Stomach (tissue), 19 donors: ENCODE measurements at places on chromosomes 6 and 20. TPM values are rescaled to one million over a fixed set of nuclear protein-coding genes. Genes with fewer than 3 reads are reported as not detected.

- DNase-seq = no peak
Observed at GRCh38 chr20:62874964-62875344, 13.3 kb upstream of the TCFL5 start.

- no peak for DNase-seq
Observed at GRCh38 chr6:170361335-170361734, 54.8 kb downstream of the FAM120B start.

DNA sequence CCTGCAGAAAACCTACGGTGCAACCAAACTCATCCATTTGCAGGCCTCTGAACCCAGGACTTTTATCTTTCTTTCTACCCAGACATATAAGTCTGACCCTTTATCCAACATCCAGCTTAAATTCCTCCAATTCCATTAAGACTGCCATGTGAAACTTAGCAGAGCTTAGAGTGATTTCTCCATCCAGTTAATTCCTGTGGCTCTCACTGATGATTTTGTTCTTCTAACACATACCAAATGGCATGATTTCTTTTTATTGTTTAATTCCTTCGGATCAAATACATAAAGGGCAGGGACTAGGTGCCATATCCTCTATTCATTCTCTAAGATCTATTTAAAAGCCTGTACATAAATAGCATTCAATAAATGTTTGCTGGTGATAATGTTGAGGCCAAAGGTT is 92.9 kb downstream of the TASP1 start:
- no peak for DNase-seq

DNA sequence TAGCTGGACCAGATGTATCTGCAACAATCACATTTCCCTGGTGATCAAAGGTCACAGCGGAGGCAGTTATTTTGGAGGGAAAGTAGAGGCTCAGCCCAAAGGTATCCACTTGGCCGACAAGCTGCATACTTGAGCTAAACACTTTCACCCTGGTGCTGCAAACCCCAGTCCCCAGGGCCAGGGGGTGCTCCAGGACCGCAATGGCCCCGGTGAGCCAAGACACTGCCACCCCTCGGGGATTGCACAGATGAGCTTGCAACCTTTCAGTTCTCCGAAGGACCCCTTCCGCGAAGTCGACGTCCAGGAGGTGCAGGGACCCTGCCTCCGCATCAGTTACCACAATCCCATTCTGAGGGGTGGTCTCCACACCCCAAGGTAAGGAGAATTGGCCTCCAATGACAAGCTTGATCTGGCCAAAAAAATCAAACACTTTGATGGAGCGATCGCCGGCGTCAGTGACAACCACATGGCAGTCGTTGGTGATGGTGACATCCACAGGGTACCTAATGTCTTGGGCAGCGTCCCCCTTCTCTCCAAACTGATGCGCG is 823 bp downstream of the NHLRC1 start:
- DNase-seq = no peak

GRCh38 chr20:41366546-41367392 is at the start of gene EMILIN3:
EMILIN3 (minus strand) TSS chr20:41366818; CDS start chr20:41366634, 184 bp downstream.
- DNase-seq = no peak

DNA sequence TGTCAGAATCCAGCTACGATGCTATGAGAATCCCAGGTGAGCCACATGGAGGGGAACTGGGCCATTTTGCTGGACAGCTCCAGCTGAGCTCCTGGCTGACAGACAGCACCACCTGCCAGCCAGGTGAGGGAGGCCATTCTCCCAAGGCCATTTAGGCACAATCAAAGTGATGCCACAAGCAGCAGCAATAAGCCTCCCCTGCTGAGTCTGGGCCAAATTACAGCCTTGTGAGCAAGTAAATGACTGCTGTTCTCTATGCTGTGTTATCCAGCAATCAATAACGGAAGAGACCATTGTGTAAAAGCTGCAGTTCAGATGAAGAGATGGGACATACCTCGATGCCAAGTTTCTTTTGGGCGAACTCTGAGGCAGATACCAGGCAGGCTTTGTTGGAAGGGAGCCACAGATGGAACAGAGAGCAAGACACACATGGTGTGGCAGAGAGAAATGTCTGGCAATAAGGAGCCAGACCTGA is 14.0 kb upstream of the SCGN start:
- DNase-seq = no peak

- DNase-seq = no peak
Observed at GRCh38 chr6:99495466-99495865, 19.8 kb downstream of the USP45 start.

DNA sequence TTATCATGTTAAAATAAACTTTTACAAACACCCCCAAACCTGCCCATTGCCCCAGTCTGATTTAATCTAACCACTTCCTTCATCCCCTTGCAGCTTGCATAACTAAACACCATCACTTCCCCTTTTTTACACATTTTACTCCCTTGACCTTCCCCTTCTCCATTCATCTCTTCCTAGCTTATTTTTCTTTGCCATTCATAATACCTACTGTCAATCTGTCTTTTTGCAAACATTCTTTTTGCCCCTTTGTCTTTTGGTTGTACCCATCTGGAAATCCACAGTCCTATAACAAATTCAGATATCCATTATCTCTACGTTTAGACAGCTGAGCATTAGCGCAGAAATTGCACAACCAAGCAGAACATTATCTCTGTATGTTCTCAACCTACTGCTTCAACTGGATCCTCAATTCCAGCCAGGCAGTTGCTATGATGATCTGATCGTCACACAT is 51.2 kb downstream of the C6orf52 start:
- DNase-seq = no peak

GRCh38 chr6:36463676-36464075 is 20.9 kb downstream of the KCTD20 start:
- DNase-seq = no peak

GRCh38 chr6:150600010-150600300 is 270 bp downstream of the PLEKHG1 start:
- DNase-seq = no peak

GRCh38 chr20:54335299-54335698 is 127.4 kb downstream of the PFDN4 start:
- DNase-seq = no peak

- no peak for DNase-seq
Observed at GRCh38 chr6:144162977-144163376, 12.7 kb downstream of the STX11 start.

- DNase-seq = peak; percentile 74
Observed at GRCh38 chr6:137044366-137045221, at the start of gene IL20RA. IL20RA (minus strand) TSS chr6:137044965; CDS start chr6:137044728, 237 bp downstream.

DNA sequence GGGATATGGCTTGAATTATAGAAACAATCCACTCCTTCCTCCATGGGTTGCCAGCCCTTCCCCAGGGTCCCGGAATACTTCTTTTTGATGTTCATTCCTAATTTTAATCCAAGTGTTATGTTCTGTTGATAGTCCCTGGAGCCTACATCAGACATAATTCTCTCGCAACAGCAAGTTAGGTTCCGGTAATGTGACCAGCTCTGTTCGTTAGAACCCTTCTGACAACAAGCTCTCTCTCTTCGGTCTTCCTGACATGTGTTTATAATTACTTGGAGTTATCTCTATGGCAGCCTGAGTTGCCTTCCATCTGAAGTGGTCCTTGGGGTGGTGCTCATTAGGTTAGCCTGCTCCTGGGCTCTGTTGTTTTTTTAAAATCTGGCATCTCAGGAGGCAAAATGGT is 506.9 kb upstream of the JARID2 start:
- no peak for DNase-seq

DNA sequence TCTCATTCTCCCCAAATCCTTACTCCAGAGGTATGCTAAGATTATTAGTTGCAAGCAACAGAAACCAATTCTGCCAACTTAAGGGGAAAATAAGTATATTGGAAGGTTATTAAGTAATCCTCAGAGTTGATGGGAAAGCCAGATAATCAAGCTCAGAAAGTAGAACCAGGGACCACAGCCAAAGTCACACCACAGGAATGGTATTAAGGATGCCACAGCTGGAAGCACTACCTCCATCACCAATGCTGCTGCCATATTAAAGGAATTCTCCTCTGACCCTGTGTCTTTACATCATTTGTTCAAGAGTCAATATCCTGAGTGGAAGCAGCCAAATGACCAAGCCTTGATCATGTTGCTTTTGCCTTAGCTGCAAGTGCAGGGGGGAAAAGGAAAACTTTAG is 9.9 kb downstream of the PROCR start:
- DNase-seq = no peak

DNA sequence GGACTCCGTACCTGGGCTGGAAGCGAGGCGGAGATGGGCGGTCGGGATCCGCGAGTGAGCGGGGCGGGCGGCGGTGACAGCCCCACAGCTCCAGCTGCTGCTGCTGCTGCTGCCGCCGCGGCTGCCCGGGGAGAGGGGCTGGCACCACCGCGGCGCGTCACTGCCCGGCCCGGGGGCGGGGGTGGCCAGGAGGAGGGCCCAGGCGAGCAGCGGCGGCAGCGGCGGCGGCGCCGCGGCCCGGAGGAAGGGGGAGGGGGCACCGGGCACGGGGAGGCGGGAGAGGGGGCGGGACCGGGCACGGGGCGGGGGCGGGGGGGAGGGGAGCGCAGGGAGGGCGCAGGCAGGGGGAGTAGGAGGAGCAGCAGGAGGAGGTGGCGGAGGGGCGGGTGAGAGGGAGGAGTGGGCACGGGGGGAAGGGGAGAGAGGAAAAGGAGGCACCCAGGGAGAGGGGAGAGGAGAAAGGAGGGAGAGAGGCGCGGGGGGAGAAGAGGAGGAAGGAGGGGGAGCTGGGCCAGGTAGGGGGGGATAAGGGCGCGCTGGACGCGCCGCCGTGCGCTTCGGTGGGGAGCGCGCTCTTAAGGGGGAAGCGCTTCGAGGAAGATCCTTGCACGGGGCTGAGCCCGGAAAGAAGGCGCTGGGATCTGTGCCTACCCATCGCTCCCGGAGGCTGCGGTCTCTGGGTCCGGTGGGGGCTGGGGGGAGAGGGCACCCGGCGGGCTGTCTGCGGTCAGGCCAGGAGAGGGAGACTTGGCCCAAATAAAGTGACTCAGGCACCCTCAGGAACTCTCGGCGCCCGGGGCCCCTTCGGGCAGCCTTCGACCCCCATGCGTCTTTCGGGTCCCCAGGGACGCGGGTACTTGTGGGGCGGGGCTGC is 101.5 kb downstream of the NOL4L start:
- peak; percentile 95 for DNase-seq

DNA sequence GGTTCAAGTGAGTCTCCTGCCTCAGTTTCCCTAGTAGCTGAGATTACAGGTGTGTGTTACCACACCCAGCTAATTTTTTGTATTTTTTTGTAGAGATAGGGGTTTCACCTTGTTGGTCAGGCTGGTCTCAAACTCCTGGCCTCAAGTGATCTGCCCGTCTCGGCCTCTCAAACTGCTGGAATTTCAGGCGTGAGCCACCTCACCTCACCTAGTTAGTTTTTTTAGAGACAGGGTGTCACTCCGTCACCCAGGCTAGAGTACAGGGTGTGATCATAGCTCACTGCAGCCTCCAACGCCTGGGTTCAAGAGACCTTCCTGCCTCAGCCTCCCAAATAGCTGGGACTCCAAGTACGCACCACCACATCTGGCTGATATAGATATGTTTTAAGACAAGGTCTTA is 22.9 kb downstream of the SYTL3 start:
- no peak for DNase-seq

- DNase-seq = no peak
Observed at GRCh38 chr6:156809446-156810178, 32.4 kb downstream of the ARID1B start.

DNA sequence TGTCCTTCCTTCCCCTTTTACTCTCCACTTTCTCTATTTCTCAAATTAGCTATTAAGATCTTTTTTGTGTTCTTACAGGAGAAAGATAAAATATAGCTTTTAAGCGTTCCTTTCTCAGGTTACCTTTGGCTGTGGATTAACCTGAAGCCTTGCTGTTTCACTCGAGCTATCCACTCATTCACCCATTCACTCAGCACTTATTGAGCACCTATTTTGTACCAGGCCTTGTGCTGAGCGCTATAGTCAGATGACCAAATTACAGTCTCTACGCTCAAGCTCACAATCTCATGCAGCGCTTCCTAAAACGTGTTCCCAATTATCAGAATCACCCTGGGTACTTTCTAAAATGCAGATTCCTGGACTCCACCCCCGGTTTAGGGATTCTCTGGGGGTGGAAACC is 1.8 kb upstream of the CEP250 start:
- DNase-seq = no peak

DNA sequence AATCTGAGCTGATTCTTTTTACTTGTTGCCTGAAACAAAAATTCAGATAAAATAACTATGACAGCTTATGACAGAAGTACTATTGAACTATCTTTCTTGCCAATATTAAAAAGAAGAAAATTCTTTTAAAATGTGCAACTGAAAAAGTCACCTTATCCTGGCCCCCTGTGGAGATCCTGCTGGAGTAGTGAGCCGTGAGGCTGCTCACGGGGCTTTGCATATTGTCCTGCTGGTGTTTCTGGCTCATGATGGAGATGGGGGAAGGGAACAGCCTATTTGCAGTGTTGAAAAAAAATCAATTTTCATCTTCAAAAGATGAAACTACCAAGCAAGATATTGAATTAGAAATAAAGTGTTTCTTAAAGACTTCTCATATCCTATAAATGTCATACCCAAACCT is 216.0 kb downstream of the SAMD5 start:
- DNase-seq = no peak

GRCh38 chr6:148595550-148595949 is 151.3 kb upstream of the UST start:
- DNase-seq = no peak

- no peak for DNase-seq
Observed at GRCh38 chr6:101722991-101723579, 329.6 kb downstream of the GRIK2 start.

- DNase-seq = peak; percentile 10
Observed at GRCh38 chr6:125714441-125715090, 34.9 kb upstream of the HEY2 start.

- DNase-seq = no peak
Observed at GRCh38 chr20:20214757-20215275, 153.1 kb upstream of the INSM1 start.

GRCh38 chr20:13131688-13132087 is 89.4 kb upstream of the ISM1 start:
- no peak for DNase-seq

MUC21 gene
- total RNA-seq = 4.9 TPM

SEC23B gene
- total RNA-seq = 74.9 TPM

LY6G6D gene
- not detected for total RNA-seq

SEMG1 gene
- total RNA-seq = not detected

HLA-DMA gene
- total RNA-seq = 77.4 TPM

LPIN3 gene
- total RNA-seq = 193 TPM

RBM24 gene
- total RNA-seq = 2.3 TPM

HRH3 gene
- total RNA-seq = not detected
